GM12864 (cell line): ENCODE measurements at places on chromosomes 13 and 19.

DNA sequence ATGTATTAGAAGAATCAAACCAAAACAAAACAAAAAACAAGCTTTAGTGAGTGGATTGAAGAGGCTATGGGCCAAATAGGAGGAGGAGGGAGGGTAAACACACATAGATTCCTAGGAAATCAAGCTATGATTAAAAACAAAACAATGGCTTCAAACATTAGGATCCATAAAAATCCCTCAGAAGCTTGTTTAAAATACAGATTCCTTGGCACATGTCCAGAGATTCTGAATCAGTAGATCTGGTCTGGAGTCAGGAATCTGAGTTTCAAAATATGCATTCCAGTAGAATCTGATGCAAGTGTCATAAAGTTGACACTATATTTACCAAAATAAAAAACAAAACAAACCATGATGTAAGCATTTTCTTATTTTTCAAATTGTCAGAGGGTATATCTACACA lies 692.8 kb upstream of the SGCG start:
- no peak for DNase-seq

- DNase-seq, result no peak
Measured at GRCh38 chr19:50925734-50926133, 14.5 kb upstream of the KLK4 start.

DNA sequence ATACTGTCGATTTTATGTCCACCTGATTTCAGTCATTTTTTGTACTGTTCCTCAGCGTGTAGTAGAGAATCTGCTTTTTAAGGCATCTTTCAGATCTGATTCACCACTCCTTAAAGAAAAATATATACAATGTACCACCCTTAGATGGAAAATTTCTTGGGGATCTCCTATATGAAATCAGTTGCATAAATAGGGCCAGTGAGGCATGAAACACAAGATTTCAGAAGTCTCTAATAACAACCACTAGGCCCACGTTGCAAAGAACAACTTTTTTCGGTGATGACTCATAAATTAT lies 1.4 kb downstream of the USP12 start:
- no peak for DNase-seq

DNA sequence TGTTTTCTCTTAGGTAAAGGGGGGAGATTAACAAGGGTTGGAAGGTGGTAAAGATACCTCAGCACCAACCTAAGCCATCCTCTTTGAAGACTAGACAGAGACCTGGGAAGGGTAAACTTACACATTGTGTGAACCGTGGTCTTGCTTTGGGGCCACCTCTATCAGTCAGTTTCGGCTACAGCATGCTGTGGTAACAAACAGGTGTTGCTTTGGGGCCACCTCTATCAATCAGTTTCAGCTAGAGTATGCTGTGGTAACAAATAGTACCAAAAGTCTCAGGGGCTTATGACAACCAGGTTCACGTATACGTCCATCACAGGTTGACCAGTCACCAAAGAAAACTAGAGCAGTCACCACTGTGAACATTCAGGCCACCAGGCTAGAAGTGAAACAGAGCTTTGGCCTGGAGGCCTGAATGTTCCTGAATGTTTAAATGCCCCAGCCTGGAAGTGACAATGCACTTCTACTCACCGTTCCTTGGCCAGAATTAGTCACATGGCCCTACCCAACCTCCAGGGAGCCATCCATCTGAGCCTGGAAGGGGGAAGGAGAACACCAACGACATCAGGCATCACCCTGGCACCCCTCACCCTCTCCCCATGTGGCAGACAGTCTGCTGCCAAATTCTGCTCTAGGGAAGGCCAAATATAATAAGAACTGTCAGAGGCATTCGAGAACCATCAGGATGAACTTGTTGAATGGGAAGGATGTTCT lies 3.8 kb downstream of the FXYD7 start:
- DNase-seq, result no peak

DNA sequence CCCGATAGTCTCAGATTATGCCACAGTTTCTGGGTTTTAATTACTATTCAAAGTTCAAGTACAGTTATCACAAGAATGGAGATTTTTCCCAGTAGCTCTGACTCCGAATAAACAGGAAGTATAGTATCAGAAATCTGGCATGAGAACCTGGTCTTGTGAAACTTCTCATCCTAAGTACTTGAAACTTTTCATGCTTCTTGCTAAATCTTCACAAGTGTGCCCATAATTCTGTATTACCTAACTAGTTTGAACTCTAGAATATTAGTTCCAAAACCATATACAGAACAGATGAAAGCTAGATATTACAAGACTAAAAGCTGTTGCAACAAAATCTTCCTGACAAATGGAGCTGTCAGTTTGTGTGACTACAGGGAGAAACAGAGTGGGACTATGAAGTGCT lies 70.5 kb upstream of the CSNK1A1L start:
- no peak for DNase-seq

DNA sequence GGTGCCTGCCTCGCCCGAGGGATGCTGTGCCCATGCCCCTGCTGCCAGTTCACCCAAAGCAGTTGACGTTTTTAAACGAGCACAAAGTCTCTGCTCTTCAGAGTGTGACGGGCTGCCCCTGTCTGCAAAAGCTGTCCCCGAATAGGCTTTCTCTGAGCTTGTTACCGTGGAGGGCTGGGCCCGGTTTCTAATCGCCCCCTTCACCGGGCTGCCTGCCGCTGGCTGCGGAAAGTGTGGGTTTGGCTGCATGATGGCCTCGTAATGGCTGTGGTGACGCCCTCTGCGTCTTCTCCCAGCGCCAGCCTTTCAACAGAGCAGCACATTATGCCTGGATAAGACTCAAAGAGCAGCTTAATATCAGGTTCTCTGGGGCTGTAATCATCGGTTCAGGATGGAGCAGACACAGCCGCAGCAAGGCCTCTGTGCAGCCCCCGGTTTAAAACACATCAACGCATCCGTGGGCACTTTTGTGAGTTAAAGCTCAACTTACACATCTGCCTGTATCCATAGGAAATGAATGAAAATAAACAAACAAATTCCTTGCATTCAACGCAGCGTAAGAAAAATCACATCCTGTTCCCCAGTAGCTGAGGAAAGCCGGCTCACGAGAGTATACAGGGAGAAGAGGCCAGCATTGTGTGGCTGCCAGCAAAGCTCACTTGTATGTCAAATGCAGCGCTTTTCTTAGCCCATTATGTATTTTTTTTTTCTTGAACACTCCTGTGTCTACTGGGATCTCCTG lies 166.4 kb upstream of the SOX1 start:
- DNase-seq, result no peak
